Kidney (tissue), 22 donors: ENCODE measurements at places on chromosomes 1 and 21. TPM values are rescaled to one million over a fixed set of nuclear protein-coding genes. Genes with fewer than 3 reads are reported as not detected.

DNA sequence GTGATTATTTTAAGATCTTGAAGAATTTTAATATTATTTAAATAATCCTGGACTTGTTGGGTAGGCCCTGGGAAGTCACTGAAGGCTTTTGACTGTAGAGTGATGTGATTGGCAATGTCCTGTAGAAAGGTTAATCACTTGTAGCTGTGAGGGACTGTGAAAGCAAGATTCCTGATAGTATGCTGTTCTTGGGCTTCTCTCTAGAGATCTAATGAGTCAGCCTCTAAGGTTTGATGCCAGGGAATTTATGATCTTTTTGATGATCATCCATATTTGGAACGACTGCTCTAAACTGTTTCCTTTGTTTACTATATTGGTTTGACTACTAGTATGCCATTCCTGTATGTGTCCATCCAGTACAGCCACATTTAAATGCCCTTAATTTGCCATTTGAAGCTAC, 56.5 kb downstream of the CAMSAP2 start:
- DNase-seq = no peak

GRCh38 chr1:201476670-201477344, 7.8 kb upstream of the PHLDA3 start:
- no peak for DNase-seq

DNA sequence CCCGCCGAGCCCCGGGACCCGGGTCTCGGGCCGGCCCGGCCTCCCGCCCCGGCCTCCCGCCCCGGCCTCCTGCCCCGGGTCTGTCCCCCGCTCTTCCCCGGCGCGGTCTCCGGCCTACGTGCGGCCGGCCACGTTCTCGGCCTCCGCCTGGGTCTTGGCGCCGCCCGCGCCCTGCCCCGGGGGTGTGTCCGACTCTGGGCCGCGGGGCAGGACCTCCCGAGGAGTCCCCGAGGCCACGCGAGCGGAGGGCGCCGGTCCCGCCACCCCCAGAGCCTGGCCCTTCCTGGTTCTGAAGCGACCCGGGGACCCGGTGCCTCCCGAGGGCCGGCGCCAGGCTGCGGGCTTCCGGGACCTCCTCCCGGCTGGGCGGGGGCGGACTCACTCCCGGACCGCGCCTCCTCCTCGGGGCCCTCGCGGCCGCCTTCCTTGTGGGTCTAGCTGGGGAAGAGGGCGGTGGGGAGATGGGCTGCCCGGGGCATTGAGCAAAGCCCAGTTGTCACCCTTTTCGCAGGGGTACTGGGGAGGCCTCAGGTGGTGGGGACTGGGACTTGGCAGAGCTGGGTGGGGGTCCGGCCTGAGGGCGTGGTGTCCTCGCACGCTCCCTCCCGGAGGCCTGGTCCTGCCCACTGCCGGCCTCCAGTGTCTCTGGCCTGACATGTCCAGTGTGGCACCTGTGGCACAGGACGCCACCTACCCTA, 558 bp downstream of the PFKL start:
- peak; percentile 50 for DNase-seq

GRCh38 chr1:224784265-224785039, 145.0 kb upstream of the DNAH14 start:
- no peak for DNase-seq

DNA sequence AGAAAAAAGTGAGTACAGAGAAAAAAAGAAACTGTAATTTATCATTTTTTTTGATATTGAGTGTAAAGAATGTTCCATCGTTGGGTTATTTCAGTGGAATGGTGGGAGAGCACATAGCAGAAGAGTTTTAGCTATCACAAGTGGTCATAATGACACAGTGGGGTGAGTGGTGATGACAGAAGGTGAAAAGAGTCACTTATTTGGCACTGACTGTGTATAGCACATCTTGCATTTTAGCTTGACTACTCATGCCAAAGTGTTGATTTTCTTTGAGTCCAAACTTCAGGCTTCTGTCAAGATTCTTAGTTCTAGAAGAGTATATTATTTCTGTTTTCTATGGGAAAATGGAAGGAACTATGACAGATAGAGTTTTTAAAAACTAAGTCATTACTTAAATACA, 261.2 kb downstream of the GRIK1 start:
- no peak for DNase-seq

DNA sequence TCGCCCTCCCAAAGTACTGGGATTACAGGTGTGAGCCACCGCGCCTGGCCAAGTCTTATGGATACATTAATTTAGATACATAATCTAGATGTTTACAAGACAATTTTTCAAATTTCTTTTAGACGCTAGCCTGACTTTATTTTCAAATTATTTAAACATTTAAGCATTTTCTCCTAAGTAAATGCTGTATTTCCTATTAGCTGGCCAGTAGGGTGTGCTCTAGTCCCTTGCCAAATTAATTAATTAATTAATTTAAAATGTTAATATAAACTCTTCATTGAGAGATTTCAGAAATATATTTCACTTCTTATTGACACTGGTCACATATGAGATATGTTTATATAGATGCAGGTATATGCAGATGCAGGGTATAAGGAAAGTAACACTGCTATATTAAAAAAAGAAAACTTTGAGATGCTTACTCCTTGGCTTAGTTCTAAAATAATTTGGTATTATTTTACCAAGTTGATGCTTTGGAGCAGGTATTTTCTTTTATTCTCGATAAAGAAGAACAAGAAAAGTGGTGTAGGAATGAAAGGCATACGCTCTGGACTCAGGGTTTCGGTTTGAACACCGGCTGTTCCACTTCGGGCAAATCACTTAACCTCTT, 5.2 kb upstream of the ERRFI1 start:
- no peak for DNase-seq

- no peak for DNase-seq
Measured at GRCh38 chr1:199204231-199204630, 565.4 kb downstream of the PTPRC start.

DNA sequence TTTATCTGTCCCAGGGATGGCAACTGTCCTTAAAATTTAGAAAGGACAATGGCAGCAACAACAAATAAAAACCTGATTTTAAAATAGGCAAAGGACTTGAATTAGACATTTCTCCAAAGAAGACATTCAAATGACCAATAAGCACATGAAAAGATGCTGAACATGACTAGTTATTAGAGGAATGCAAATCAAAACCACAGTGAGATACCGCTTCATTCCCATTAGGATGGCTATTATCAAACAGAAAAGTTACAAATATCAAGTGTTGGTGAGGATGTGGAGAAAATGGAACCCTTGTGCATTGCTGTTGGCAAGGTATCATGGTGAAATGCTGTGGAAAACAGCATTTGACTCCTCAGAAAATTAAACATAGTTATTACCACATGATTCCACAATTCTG, 120.7 kb downstream of the CRB1 start:
- DNase-seq = no peak

DNA sequence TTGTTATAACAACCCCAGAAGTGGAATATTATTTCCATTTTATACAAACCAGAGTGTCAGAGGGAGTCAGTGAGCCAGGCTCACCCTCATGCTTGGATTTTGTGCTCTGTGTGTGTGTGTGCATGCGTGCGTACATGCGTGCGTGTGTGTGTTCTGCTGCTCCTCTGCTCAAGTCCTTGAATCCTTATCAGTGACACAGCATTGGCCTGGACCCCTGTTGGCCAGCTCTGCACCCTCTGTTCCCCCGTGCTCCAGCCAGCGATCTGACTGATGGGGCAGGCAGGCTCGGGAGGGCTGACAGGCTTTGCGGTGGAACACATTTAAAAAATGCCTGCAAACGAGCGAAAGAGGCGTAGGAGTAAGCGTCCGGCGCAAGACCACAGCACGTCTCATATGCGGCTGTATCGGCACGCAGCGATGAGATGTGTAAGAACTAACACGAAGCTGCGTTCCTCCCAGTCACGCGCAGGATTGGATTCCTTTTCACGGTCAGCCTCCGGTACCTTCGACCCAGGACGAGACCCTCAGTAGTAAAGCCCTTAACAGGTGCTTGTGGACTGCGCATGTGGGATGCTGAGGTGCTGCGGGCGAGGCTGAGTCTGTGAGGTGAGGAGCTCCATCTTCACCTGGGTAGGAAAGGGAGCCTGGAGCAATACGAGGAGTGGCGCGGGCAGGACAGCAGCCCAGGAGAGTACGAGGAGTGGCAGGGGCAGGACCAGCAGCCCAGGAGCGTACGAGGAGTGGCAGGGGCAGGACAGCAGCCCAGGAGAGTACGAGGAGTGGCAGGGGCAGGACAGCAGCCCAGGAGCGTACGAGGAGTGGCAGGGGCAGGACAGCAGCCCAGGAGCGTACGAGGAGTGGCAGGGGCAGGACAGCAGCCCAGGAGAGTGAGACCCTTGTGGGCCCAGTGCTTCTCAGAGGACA, 130.9 kb downstream of the GALNT2 start:
- DNase-seq = no peak

DNA sequence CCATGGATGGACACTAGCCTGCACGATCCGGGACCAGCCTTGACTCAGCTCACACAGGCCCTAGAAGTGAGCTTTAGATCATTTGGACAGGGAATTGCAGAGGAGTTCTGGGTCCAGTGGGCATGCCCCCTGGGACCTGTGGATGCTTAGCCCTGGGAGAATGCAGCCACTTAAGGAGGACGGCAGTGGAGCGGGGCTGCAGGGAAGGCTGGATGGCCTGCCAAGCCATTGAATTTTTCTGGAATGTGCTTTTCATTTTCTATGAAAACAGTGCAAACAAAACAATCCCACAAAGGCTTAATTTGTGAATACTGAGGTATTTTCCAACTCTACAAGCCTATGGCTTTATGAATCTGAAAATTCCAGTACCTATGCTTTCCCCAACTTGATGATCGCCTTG, 80.4 kb upstream of the GCLM start:
- no peak for DNase-seq

DNA sequence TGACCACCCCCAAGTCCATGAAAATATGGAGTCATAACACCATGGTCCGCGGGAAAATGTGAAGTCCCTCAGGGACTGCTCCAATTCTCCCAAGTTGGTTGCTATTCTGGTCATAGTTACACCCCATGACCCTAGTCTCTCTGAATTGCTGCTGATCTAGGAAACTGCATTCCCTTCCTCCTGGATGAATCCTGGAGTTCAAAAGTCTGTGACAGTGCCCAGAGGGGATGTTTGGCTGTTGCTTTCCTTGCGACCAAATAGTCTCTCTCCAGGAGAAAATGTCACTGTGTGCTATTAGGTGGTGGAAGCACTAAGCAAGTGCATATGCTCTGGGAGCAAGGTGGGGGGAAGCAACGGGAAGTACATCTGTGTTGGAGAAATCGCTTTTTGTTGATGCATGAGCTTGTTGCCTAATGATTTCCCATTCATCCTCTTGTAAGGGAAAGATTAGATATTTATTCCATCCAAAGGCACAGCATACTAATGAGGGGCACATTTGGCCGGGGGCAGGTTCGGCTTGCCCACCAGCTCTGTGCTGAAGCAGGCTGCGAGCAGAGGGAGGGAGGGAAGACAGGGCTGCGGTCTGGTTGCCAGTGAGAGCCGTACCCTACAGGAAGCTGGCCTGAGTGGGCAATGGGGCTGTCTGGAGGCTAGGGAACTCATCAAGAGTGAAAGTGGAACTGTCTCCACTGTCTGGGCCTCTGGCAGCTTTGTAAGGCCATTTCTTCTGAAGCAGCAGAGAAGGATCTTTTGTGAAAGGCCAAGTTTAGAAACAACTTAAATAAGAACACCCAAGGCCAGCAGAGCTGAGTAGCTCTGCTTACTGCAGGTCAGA, 27.2 kb downstream of the SYT6 start:
- no peak for DNase-seq

DNA sequence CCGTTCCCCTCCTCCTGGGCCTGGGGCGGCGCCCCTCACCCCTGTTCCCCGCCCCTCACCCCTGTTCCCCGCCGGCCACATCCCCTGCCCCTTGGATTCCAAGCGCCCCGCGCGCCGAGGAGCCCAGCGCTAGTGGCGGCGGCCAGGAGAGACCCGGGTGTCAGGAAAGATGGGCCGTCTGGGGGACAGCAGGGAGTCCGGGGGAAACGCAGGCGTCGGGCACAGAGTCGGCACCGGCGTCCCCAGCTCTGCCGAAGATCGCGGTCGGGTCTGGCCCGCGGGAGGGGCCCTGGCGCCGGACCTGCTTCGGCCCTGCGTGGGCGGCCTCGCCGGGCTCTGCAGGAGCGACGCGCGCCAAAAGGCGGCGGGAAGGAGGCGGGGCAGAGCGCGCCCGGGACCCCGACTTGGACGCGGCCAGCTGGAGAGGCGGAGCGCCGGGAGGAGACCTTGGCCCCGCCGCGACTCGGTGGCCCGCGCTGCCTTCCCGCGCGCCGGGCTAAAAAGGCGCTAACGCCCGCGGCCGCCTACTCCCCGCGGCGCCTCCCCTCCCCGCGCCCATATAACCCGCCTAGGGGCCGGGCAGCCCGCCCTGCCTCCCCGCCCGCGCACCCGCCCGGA, at the start of gene TP73:
TSS of gene TP73 (plus strand) at position 587 of the 618 bp plus-strand sequence. CDS start 29,850 bp downstream, outside the sequence.
- DNase-seq = peak; percentile 65

- no peak for DNase-seq
Measured at GRCh38 chr1:207244409-207244801, 77.1 kb upstream of the CD55 start.

DNA sequence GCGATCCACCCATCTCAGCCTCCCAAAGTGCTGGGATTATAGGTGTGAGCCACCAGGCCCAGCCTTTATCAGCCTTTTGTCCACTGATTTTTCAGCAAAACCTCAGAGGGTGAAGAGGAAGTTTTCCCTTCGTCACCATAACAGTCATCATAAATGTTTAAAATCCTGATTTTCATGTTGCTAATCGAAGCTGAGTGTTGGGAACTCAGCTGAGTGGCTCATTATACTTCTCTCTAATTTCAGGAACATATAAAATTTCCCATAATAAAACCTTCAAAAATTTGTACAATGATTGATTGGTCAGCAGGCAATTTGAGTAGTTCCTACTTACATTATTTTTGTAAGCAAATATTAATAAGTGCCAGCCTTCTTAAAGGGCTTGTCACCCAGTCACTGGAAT, 31.8 kb upstream of the IFNGR2 start:
- DNase-seq = no peak

- DNase-seq = no peak
Measured at GRCh38 chr1:67100833-67101232, 33.9 kb downstream of the C1orf141 start.

DNA sequence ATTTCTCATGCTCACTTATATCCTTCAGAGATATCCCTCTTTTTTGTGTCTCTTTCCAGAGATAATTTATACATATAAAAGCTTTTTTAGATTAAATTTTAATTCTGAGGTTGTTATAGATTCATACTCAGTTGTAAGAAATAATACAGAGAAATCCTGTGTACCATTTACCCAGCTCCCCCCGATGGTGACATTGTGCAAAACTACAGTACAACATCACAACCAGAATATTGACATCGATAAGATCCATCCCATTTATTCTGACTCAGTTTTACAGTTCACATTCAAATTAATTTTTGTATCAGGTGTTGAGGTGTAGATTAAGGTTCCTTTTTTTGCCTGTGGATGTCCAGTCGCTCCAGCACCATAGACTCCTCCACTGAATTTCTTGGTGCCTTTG, 14.3 kb downstream of the DMRTB1 start:
- DNase-seq = no peak

Gene A3GALT2
- total RNA-seq = not detected

Gene CFAP141
- not detected for total RNA-seq

Gene C1orf159
- total RNA-seq = 14.8 TPM

Gene HFM1
- total RNA-seq = 1.2 TPM

Gene NT5C1A
- 2.0 TPM for total RNA-seq

Gene SLC35F3
- 0.66 TPM for total RNA-seq

Gene VAMP4
- 15.3 TPM for total RNA-seq

Gene CCDC185
- total RNA-seq = 0.13 TPM
